NCI-H748 treated with DMSO at 0.1 percent for 48 hours (cell line): ENCODE measurements at places on chromosomes 12 and 14.

DNA sequence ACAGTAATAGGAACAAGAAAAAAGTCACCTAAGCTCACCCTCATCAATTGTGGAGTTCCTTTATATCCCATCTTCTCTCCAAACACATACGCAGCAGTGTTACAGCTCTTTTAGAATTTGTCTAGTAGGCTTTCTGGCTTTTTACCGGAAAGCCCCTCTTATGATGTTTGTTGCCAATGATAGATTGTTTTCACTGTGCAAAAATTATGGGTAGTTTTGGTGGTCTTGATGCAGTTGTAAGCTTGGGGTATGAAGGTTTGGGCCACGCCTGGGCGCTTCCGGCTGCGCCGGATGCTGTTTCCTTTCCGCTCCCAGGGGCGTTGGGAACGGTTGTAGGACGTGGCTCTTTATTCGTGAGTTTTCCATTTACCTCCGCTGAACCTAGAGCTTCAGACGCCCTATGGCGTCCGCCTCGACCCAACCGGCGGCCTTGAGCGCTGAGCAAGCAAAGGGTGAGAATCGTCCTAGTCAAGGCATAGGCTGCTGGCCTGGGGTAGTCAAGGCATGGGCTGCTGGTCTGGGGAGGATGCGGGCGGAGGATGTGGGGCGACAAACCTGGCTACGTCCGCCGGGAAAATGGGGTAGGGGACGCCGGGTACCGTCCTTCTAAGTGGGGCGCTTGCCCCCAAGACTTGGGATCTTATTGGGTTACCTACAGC, at the start of the genes C12orf57 and RNU7-1:
Gene C12orf57 (plus strand): TSS at position 301 of the 659 bp plus-strand sequence. CDS start 100 bp downstream, at position 401.
Gene RNU7-1 (plus strand): TSS at position 95 of the 659 bp plus-strand sequence.
- DNase-seq, result peak; percentile 88

- no peak for DNase-seq
Observed at GRCh38 chr12:104460973-104461698, 4.4 kb downstream of the CHST11 start.

DNA sequence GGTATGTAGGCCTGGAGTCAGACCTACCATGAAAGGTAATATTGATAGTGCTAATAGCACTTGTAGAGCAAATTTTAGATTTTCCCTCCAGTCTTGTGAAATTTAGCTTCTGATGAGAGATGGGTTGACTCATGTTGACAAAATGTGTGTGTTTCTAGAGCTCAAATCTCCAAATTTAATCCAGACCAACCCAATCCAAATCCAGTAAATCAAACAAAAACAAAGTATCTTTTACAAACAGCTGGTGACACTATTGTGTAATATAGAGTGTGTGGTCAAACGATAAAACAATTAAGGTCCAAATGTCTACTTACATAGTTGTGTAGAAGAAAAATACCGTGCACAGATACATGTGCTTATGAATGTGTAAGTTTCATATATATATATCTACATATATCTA, 63.4 kb upstream of the KITLG start:
- no peak for DNase-seq

- no peak for DNase-seq
Observed at GRCh38 chr14:100212476-100213333, 26.2 kb upstream of the YY1 start.

GRCh38 chr14:51619561-51619960, 32.1 kb upstream of the FRMD6 start:
- DNase-seq, result no peak

DNA sequence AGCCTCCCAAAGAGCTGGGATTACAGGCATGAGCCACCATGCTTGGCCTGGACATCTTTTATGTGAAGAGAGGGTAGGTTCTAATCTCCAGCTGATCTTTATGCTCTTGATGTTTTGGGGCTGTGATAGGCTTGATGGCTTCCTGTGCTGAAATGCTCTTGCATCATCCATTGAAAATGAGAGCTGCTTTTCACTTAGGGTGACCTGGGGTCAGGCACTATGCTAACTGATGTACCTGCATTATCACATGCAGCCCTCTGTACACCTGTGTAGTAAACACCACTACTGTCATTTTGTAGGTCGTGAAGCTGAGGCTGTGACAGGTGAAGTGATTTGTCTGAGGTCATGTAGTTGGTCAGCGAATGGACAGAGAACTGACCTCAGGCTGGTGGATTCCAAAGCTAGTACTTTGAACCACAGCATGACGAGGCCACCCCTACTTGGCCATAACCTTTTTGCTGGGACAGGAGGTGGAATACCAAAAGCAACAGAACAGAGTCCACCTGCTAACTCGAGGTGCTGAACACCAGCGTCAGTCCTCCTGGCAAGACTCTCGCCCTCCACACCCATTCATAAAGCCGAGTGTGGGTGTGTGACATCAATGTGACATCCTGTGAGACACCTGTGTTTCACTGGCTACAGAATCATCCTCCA, 69.1 kb downstream of the C12orf75 start:
- no peak for DNase-seq

GRCh38 chr14:94378527-94379290, 9.7 kb downstream of the SERPINA1 start:
- DNase-seq, result no peak

GRCh38 chr12:71536279-71536938, 96.8 kb downstream of the LGR5 start:
- DNase-seq, result no peak

GRCh38 chr12:49201595-49202295, 12.9 kb upstream of the TUBA1A start:
- peak; percentile 78 for DNase-seq

GRCh38 chr12:53757101-53757770, 5.5 kb upstream of the CISTR start:
- peak; percentile 74 for DNase-seq

DNA sequence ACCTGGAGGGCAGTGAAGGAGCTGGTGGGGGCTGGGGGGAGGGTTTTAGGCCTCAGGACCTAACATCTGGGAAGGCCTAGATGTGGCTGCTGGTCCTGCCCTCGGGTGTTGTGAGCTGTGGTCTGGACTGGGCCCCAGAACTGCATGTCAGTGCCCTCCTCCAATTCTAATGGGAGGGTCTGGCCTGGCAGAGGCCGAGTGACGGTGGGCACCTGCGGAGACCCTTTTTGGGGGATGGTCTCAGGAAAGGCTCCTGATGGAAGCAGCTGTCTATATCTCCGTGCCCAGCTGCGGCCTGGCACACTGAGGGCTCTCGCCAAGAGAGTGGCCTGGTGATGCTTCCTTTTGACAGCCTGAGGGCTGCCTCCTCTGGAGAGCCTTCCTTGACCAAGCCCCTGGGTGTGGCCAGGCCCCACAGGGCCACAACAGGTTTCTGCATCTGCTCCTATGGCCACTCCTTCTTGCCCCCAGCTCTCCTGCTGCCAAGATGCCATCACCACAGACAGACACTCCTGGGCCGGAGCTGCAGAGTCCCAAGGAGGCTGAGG, 5.3 kb downstream of the EXOC3L4 start:
- no peak for DNase-seq

- no peak for DNase-seq
Observed at GRCh38 chr12:85007836-85008235, 28.2 kb downstream of the TSPAN19 start.

DNA sequence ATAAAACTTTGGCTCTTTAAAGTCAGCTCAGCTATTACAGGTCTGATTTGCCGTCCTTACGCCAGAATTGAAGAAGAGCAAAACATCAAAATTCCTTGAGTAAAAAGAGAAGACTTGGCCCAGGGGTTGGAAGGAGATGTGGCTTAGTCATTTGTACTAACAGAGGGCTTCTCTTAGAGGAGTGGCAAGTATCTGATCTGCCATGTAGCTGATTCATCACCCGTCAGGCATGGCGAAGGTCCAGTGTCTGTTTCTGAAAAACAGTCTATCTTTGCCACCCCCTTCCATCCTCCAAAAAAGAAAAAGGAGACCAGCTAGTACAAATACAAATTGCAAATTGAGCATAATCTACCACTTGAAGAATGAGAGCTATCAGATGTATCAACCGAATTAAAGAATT, 91.9 kb downstream of the RAD52 start:
- DNase-seq, result no peak

GRCh38 chr14:88297306-88297705, 25.8 kb downstream of the KCNK10 start:
- no peak for DNase-seq

DNA sequence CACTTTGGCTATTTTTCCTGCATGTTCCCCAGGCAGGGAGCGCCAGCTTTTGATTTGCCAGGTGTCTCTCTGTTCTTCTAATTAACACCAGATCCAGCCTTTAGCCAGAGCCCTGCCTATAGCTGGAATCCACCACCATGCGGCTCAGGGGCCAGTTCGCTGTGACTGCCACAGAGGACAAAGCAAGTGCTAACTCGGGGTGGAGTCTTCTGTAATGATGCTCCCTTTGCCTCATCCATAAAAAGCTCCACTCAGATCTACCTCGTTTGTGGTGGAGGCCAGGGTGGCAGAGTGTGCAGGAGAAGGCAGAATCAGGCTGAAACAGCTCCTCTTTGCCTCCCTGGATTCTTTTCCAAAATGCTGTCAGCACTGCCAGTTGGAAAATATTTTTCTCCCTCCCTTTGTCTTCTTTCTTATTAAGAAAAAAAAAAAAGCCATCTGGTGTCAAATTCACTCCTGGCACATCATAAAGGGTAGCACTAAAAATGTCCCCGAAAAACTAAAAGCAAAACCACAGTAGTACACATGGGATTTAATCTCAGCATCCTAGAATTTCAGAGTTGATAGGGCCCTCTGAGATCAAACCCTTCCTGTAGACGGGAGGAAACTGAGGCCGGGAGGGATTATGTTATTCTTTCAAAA, 18.0 kb upstream of the CTDSP2 start:
- DNase-seq, result no peak

DNA sequence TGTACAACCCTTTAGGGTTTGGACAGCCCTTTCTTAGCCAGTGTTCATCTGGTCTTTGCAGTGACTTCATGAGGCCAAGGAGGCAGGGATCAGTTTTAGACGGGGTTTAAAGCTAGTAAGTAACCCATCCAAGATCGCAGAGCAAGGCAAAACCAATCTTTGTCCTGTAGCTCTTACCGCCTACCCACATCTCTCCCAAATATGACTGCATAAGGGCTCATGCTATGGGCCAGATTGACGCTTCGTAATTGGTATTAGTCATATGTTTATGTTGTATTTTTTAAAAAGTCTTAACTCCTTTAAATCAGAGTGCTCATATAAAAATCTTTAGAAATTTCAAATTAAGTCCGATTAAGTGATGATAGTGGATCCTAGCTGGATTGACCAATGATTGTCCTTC, 3.7 kb upstream of the CLMN start:
- no peak for DNase-seq

DNA sequence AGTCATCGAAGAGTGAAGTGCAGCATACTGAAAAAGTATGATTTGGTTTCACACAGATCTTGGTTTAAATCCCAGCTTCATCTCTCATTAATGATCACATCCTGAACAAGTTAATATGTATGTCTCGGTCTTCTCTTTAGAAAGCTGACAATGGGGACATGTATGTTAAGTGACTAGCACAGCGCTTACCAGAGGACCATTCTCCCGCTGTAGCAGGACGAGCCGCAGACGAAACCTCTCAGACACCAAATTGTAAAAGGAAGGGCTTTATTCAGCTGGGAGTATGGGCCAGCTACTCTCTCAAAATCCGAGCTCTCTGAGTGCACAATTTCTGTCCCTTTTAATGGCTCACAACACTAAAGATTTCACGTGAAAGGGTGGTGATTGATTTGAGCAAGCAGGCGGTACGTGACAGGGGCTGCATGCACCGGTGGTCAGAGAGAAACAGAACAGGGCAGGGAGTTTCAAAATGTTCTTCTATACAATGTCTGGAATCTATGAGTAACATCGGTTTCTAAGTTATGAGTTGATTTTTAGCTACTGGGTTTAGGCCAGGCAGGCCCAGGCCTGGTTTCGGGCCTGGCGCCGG, 682.4 kb downstream of the DIO2 start:
- no peak for DNase-seq

- DNase-seq, result no peak
Observed at GRCh38 chr12:108565146-108565545, 2.8 kb downstream of the ISCU start.

GRCh38 chr12:125098676-125099408, 33.6 kb downstream of the AACS start:
- DNase-seq, result no peak

DNA sequence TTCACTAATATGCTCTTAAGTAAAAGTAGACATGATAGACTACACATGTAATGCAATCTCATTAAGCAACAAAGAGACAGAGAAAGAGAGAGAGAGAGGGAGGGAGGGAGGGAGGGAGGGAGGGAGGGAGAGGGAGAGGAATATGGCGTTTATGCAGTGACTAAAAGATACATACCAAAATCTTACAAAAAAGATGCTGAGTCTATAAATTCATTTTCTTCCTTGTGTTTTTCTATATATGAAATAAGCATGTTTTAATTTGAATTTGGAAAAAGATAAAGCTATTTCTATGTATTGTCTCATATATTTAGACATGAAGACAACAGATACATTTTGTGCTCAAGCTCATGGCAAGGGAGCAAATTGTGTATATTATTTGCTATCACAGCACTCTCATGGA, 44.1 kb downstream of the LRFN5 start:
- DNase-seq, result no peak

- DNase-seq, result no peak
Observed at GRCh38 chr12:48787791-48788523, 932 bp downstream of the ADCY6 start.

GRCh38 chr12:25107920-25108319, 87.0 kb downstream of the DNAI7 start:
- no peak for DNase-seq

- no peak for DNase-seq
Observed at GRCh38 chr14:58862416-58863160, 224.8 kb downstream of the DACT1 start.

DNA sequence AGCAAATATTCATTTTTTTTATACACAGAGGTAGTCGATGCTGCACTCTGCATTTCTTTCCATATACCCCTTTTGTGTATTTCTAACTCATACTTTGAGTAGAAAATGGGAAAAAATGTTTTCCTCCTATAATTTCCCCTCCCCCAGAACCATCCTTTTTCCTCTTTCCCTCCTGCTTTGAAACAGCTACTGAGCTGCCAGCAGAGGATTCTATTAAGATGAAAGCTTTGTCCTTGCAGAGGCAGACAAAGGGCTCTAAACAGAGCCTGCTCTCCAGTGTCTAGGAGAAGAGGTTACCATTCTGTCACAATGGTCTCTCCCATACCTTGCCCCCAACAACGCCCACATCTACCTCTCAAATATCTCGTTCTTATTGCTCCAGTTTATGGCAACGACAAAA, 74.6 kb upstream of the OSBPL8 start:
- DNase-seq, result no peak

DNA sequence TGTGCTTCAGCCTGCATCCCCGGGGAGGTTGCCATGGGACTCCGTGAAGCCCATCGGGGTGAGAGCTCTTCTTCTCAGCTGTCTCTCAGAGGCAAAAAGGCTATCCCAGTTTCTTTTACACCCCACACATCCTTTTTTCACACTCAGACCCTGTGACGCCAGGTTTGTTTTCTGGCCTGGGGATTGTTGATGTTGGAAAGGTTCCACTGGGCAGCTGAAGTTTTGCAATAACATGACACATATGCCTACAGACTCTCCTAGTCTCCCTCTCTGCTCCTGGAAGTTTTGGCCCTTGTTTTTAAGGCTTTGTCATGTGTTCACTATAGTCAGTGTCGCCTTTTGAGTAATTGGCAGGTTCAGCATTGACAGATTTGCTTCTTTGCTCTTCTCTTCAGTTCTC, 118.6 kb downstream of the SMOC1 start:
- no peak for DNase-seq

- DNase-seq, result no peak
Observed at GRCh38 chr14:80176893-80177292, 34.4 kb downstream of the DIO2 start.
